ENCODE measurements at places on chromosomes 13 and 19.

DNA sequence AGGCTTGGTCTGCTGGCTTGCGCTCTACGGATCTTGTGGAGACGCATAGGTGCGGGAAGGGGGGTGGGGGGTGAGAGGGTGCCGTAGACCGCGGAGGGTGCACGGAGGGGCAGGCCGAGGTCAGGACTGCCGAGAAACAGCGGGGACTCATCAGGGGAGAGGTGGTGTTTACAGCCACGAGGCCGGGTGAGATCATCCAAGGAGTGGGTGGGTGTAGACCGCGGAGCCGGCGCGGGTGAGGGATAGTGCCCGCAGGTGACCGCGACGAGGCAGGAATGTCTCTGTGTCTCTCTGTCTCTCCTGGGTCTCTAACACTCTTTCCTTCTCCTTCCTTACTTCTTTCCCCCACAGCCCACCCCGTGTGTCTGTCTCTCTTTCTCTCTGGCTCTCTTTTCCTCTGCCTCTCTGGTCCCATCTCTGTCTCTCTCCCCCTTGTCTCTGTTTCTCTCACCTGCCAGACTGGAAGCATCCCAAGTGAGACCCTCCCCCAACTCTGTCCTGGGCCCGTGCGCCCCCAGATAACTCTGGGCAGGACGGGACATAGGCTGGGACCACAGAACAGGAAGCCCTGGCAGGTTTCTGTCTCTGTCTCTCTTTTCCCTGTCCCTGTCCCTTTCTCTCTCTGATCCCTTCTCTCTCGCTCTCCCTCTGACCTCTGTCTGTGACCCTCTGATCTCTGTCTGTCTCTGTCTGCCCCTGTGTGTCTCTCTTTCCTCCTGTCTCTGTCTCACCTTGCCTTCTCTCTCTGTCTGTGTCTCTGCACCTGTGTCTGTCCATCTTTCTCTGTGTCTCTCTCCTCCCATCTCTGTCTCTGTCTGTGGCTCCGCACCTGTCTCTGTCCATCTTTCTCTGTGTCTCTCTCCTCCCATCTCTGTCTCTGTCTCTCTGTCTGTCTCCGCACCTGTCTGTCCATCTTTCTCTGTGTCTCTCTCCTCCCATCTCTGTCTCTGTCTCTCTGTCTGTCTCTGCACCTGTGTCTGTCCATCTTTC, 1.8 kb upstream of the KLK4 start:
- DNase-seq: no peak

DNA sequence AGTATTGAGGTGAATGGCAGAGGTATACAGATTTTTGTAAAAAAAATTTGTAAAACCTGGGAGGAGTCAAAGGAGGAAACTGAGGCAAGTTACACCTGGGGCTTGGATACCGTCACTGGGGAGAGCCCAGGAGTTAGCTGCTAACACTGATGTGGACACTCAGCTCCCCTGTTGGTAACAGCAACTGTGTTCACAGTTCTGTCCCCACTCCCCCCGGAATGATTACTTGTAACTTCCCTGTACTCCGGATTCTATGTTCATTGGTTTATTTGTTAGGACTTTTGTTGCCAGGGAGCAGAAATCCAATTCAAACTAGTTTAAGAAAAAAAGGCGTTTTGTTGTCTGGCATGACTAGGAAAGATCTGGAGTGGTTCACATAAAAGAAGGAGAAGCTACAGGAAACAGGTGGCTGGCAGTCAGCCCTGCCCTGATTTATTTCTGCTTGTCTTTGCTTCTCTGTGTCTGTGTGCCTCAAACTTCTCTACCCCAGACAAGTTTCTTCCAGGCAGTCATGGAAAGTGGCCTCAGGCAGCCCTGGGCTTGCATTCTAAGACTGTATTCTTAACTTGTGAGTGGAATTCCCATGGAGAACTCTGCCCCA, 2.3 kb upstream of the GPR12 start:
- DNase-seq: no peak

- no peak for DNase-seq
Measured at GRCh38 chr19:18675779-18676178, 7.7 kb upstream of the CRTC1 start.

- DNase-seq: no peak
Measured at GRCh38 chr19:14514215-14514863, 3.9 kb downstream of the DNAJB1 start.

- no peak for DNase-seq
Measured at GRCh38 chr19:32067685-32068084, 277.7 kb upstream of the ZNF507 start.

- DNase-seq: peak; percentile 38
Measured at GRCh38 chr19:45670670-45671453, 2.8 kb downstream of the GIPR start.

DNA sequence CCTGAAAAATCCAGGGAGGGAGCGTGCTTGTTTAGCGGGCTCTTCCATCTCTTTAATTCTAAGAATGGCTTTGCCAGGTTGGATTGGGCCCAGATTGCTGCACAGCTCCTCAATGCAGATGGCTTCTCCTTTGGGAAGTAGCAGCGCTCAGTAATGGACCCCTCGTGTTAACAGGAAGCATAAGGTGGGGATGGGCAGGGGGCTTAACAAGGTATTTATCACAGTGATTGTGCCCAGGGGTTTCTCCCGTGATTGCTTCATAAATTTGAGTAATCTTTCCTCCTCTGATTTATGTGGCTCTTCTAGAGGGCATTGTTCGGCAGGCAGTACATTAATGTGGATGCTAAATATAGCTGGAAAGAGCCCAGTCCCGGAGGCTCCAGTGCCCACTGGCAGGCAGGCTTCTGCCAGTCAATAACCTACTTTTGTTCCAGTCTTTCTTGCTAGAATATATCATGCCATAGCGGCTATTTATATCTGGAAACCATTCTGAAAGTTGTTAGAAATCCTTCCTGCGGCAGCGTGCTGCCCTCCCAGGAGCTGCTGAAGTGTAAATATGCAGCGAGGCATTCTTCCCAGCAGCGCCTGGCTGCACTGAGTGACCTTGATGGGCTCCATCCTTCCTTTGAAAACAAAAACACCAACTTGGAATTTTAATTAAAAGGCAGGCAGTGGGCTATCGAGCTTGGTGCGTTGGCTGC, 65.0 kb downstream of the FGF9 start:
- DNase-seq: no peak

DNA sequence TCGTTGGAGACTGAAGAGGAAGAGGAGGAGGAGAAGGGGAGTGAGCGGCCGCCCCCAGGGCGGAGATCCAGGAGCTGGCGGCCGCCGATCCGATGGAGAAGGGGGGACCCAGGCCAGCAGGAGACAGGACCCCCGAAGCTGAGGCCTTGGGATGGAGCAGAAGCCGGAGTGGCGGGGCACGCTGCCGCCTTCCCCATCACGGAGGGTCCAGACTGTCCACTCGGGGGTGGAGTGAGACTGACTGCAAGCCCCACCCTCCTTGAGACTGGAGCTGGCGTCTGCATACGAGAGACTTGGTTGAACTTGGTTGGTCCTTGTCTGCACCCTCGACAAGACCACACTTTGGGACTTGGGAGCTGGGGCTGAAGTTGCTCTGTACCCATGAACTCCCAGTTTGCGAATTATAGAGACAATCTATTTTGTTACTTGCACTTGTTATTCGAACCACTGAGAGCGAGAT, 1.8 kb downstream of the GADD45B start:
- DNase-seq: no peak

- no peak for DNase-seq
Measured at GRCh38 chr13:113427562-113428468, 25.5 kb downstream of the ADPRHL1 start.

GRCh38 chr13:100563779-100564178, 24.8 kb downstream of the GGACT start:
- no peak for DNase-seq

GRCh38 chr13:60679928-60680694, 283.1 kb downstream of the TDRD3 start:
- no peak for DNase-seq

DNA sequence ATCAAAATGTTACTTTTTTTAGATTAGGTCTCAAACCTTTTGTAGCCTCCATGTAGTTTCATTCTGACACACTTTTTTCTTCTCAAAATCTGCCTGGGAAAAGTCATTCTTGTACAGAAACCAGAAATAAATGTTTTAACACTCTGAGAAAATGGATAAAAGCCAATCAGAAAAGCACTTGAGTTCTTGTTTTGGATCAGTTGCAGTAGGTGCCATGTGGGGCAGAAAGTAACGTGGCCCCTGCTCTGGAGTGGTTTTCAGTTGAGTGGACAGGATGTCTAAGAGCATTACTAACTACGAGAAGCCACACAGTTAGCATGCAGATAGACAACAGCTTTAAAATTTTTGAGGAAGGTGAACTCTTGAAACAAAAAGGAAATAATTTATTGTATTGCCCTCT, 19.1 kb downstream of the GPR183 start:
- DNase-seq: no peak

DNA sequence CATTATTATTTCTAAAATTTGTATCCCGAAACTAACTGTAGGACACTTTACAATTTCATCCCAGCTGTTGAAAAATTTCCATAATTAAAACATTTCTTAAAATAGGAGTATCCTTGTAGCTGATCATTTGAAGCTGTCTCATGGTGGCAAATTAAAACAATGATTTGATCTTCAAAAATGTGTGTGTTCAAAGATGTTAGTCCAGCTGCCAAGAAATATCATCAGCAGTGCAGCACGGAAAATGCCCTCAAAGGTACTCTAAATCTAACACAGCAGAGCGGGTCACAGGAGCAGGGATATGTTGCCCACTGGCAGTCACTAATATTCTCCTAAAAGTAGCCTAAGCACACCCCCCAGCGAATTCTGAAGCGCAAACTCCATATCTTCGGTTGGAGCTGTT, 31.0 kb downstream of the KLF12 start:
- DNase-seq: no peak

GRCh38 chr19:32976223-32976805, 4.3 kb downstream of the FAAP24 start:
- peak; percentile 51 for DNase-seq

DNA sequence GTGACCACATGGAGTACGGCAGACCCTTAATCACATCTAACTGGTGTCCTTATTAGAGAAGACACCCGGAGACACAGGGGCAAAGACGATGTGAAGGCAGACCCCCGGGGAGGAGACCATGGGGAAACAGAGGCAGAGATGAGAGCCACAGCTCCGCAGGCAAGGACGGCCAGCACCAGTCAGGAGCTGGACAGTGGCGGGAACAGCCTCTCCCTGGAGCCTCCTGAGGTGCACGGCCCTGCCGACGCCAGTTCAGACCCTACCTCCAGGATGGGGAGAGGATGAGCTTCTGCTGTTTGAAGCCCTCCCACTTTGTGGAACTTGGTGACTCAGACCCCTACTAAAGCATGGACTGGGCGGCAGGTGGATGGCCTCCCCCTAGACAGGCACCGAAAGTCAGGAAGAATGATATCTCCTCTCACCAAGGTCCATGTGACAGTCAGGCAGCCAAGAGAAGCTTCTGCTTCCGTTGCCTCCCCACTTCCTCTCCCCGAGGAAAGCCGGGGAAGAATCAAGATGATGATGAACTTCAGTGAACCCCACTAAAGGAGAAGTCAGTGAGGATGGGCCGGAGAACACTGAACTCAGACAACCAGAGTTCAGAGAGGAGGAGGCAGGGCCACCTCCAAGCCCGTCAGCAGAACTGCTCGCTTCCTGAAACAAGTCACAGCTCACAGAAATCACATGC, 25.4 kb downstream of the RAB20 start:
- no peak for DNase-seq

GRCh38 chr19:40191836-40192646, 815 bp downstream of the MAP3K10 start:
- no peak for DNase-seq

DNA sequence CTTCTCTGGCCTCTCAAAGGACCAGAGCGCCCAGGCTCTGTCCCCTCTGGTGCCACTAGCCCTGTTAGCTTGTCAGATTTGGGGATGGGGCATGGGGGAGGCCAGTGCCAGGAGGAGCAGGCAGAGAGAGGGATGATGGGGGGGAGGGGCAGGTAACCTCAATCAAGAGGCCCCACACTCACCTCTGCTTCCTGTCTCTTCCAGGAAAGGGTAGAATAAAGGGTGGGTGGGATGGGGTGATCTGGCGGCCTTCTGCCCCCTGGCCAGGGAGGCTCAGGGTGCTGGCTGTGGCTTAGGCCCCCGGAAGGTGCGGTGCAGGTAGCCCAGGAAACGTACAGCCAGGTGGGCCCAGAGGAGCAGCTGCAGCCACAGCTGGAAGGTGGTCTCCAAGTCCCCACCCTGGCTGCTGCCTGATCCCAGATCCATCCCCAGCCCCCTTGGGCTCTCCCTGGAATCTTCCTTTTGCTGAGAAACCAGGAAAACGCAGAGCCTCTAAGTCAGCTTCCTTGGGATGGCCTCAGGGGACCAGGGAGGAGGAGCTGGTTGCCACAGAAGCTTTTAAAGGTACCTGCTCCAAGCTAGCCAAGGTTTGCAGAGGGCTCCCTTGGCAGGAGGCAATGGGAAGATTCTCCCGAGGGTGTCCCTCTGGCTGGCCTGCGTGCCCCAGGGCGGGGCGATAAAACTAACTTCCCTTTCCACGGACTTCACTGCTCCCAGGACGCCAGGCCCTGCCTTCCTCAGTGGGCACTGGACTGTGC, 5.3 kb downstream of the PRKACA start:
- no peak for DNase-seq

GRCh38 chr19:29273000-29273640, 60.2 kb upstream of the UQCRFS1 start:
- DNase-seq: no peak

DNA sequence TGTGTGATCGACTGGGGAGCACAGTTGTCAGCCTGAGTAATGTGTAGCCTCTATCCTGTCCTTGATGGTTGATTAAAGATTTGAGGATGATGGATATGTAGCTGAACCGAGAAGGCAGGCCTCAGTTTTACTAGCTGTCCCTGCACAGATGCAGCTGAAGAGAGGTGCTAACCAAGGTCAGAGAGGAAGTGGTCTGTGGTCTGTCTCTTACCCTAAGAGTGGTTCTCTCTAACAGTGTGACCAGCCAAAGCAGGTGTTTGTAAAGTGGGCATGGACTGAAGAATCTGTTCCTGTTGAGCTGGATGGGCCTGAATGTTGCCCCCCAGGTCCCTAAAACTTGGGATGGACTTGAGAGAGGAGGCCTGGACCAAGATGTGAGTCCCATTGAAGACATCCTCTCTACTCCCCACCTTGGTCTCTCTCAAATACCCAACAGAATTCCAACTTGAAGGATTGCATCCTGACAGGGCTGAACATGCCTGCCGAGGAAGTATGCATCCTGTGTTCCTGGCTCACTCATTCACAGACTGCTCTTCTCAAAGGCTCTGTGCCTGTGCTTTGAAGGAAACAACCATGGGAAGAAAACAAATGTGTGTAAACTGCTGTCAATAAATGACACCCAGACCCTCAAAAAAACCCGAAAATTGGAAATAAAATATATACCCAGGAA, 223.8 kb downstream of the MAB21L1 start:
- no peak for DNase-seq

- DNase-seq: no peak
Measured at GRCh38 chr19:33463199-33463598, 58.4 kb downstream of the PEPD start.

- no peak for DNase-seq
Measured at GRCh38 chr13:104014803-104015645, 948.8 kb upstream of the SLC10A2 start.

DNA sequence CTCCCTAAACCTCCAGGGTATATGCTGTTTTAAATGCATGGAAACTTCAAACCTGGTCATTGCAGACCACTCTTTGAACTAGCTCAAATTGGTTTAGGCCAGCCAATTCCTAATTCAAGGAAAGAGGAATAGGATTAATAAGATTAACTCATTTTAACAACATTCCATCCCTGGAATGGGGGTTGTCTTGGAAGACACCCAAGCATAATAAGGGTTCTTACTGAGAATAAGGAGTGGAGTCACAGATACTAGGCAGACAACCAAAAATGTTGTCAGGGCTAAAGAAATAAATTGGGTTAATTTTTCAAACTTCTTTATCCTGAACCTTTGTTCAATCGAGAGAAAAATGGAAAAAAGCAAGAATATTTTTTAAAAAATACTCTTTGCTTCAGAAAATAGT, 186.2 kb downstream of the PCDH9 start:
- no peak for DNase-seq
